ENCODE measurements at places on chromosomes 7 and 10.
A peak's percentile ranks its signal among the peaks of the same experiment; 100 is the strongest.

DNA sequence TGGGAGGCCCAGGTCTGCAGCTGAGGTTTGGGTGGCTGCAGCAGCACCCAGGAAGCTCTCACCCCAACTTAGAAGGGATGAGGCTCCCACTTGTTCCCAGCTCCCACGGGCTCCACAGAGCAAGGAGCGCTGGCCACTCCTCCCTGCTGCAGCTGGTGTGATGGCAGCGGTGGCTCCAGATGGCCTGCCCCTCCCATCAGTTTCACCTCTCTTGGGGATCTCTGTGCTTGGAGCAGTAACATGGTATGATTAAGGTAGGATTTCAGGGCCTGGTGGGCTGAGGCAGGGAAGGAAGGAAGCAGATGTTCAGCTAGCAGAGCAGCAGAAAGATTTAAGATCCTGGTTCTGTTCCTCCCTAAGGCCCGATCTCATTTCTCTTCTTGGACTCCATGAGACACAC is 66.8 kb upstream of the KIF5B start:
- DNase-seq: no peak

- DNase-seq: no peak
Observed at GRCh38 chr7:24438232-24438631, 135.0 kb upstream of the PALS2 start.

DNA sequence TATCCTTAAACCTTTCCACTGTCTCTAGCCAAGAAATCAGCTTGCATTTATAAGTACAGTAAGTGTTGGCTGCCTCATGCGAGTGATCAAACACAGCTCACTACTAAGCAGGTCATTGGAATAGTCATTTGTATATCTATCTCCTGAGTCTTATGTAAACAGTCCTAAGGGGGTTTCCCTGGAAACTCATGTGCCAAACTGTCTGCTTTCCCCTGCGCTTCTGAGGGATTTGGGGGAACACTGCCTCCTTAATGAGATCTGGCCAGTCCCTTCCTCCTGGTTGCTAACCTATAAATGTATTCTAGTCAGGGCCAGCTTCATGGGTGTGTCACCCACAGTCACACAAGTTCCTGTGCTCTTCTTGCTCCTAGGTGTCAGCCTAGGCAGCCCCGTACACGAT is 133.1 kb downstream of the CD36 start:
- no peak for DNase-seq

DNA sequence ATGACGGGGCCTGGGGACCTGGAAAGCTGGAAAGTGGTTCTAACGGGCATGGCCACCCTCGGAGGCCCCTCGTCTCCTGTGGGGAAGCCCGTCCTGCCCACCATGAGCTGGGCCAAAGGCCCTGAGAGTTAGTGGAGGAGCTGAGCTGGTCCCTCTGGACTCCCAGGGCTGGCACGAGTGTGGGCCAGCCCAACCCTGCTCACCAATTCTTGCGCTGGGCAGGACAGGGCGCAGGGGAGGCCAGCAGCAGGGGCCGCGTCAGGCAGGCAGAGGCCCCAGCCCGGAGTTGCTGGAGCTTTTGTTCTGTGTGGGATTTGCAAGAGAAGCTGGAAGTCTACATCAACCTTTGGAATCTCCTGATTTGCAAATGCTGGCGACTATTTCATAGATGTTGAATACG is 29.8 kb downstream of the UNCX start:
- DNase-seq: peak; percentile 11

- no peak for DNase-seq
Observed at GRCh38 chr7:121329191-121330052, 622 bp downstream of the WNT16 start.

DNA sequence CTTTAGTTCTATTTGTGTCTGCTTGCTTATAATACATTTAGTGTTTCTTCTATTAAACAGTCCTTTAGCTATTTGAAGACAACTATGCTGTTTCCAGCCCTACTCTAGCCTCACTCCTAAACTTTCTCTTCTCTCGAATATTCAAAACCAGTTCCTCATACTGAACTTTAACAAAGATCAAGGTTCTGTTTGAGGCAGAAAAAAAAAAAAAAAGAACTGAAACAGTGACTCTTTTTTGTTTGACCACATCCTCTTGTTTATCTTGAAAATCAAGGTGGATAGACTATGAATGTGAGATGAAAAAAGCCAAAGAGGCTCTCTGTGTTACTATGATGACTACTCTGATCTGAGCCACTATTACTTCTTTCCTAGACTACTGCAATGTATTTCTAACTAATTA is 154.3 kb downstream of the ZNF365 start:
- no peak for DNase-seq

DNA sequence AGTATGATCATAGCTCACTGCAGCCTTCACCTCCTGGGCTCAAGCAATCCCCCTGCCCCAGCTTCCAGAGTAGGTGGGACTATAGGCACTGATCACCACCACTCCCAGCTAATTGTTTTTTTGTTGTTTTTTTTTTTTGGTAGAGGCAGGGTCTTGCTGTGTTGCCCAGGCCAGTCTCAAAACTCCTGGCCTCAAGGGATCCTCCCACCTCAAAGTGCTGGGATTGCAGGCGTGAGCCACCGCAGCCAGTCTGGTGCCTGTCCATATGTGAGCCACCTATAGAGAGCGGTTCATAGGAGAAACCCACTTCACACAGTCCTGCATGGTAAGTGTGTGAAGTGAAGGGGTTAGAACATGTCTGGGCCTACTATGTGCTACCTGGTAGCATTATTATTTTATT is 47.5 kb downstream of the SLC29A4 start:
- no peak for DNase-seq

GRCh38 chr10:106278383-106278782 is 886.1 kb downstream of the SORCS1 start:
- no peak for DNase-seq

DNA sequence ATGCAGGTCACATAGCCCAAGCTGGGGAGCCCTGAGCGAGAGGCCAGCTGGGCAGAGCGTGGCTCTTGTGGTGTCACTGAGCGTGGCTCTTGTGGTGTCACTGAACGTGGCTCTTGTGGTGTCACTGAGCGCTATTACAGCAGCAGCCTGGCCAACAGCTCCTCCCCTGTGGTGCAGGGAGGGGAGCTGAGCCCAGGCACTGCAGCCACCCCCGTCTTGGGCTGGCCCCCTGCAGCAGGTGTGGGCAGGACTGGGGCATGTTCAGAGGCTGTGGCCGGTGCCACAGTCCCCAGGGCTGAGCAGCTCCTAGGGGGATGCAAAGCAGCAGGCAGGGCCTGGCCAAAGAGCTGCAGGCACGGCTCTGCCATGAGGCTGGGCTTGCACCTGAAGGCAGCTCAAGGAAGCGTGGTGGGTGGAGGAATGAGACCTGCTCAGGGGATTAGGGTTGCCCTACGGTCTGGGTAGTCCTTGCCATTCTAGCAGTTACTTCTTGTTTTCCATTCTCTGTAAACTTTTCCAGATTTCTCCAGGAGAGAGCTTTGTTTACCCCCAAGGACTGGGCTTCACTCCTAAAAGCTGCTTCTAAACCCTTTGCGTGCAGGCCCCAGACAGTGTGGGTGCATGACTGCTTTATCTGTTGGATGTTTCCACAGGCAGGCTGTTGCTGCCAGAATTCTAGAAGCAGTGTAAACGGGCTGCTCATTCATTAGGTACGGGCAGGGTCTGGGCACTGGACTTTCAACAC is 29.2 kb downstream of the ZNF783 start:
- DNase-seq: no peak

DNA sequence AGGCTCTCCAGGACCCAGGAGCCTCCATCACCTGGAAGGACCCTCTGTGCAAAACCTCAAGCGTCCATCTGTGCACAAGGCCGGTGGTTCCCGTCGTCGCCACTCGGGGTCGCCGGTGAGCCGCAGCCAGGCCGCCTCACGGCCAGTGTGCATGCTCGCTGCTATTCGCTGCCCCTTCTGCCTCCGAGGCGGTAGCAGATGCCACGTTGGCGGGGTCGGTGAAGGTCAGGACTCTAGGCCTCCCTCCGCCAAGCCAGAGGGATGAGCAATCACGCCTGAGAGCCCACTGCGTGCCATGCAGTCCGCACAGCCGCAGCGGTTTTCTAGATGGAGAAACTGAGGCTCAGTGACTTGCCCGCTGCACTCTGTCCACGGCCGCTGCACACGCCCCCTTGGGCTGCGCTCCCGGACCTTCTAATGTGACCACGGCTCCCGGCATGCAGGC is 5.7 kb downstream of the UPK3B start:
- no peak for DNase-seq

DNA sequence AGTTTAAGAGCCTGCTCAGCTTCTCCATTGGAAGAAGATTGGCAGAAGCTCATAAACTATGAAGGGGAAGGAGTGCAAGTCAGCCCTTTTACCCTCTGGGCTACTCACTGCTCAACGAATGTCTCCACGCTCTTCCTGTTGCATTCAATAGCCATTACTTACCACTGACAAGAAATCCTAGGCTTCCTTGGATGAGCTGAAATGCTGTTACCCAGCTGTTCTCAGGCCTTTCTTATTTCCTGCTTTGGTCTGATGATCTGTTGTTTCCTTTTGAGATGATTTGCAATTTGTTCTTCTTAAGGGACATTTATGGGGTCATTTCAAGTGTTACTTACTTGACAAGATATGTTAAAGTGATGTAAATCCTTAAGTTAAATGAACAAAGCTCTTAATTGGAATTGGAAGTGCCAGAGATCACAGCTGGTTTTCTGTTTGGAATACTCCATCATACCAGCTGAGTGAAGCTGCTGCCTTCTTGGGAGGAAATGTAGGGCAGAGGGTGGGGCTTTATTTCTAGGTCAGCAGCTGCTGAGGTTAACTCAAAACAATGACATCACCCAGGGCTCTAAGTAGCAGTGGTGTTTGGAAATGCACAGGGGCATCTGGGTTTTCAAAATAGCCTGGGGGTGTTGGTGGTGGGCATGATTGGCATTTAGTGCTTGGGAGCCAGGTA is 170.0 kb downstream of the PRKCQ start:
- no peak for DNase-seq

DNA sequence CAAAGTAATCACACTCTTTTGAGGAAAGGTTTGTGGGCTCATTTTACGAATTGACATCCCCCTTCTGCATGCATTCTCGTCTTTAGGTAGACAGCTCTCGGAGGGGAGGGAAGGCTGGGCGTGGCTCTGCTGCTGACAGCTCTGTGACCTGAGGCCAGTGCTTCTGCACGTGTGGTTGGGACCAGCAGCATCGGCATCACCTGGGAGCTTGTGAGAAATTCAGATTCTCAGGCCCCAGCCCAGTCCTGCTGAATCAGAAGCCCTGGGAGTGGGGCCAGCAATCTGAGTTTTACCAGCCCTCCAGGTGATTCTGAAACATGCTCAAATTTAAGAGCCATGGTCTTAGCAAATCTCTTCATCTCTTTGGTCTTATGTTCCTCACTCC is 89.4 kb downstream of the JCAD start:
- DNase-seq: no peak

DNA sequence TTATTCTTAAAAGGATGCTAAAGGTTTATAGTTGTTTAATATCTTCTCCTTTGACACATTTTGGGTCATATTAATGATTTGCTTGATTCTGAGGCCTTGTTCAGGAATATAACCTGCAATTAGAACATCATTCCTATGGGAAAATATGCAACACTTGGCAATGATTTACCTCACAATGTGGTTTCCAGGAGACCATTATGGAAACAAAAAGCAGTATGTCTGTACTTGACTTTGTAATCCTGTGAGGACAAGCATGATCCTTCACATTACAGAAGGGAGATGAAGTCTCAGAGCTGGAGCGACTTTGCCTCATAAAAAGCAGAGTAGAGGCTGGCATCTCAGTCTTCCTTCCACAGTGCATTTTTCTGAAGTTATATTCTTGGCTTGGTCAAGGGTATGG is 57.0 kb upstream of the CDCA7L start:
- no peak for DNase-seq

GRCh38 chr7:127949769-127950222 is 81.4 kb downstream of the LRRC4 start:
- DNase-seq: no peak

- DNase-seq: no peak
Observed at GRCh38 chr7:88928276-88928675, 132.7 kb upstream of the TEX47 start.

- DNase-seq: no peak
Observed at GRCh38 chr10:95837356-95837776, 70.4 kb upstream of the CC2D2B start.

DNA sequence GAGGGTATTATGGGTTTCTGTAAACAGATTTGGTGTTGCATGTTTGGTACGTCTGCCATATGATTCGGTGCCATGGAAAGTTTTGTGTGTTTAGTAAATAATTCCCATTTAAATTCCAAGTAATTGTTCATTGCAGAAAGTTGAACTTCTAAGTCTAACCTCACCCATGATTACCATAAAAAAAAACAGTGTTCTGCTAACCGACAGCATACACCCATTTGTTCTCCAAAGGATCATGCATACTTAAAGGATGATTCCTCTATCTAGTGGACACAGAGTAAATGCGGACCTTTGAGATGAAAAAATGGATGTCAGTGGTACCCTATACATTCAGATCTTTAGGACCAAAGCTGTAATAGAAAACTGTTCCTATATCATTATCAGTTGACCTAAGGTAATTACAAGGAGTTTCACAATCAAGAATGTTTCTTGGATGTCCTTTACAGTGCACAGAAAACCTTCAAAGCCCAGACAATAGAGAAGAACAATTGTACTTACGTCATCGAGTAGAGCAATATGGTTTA is 209.9 kb downstream of the CRPPA start:
- no peak for DNase-seq

- DNase-seq: no peak
Observed at GRCh38 chr7:123819001-123819400, 26.0 kb upstream of the HYAL4 start.

DNA sequence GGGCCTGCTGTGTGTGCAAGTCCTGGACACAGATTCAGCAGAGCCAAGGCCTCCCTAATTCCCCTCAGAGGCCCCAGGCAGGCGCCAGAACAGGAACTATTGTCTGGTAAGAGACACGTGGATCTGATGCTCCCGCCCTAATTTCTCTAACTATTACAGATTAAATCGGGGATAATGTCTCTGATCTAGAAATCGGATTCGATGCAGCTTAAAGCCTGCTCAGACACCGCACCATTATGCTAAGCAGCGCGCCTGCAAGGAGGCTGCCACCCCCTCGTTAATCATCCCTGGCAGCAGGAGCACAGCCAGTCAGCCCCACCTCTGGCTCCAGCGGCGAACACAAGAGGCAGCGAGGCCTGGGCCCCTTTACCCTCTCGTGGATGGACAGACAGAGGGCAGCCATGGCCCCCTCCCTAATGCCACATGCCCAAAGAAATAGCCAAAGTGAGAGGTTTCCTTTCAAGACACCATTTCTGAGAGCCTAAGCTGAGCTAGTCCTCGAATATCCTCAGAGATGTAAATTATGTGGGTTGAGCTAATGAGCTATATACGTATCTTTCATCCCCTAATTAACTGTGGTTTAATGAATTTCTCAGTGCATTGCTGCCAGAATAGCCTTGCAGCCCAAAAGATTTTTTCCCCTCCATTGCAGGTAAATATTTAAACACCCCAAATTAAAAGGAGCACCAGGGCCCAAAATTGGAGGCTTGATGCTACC is 122.1 kb downstream of the GRID1 start:
- no peak for DNase-seq

- DNase-seq: peak; percentile 73
Observed at GRCh38 chr10:114550756-114551635, 107.1 kb downstream of the ABLIM1 start.

GRCh38 chr10:73225518-73225917 is 21.5 kb downstream of the DNAJC9 start:
- no peak for DNase-seq

GRCh38 chr7:130154501-130155317 is 50.5 kb downstream of the TMEM209 start:
- DNase-seq: peak; percentile 64

Data from right cardiac atrium (tissue), 5 donors.